ENCODE measurements at places on chromosomes 13 and 19. TPM values are rescaled to one million over a fixed set of nuclear protein-coding genes. Genes with fewer than 3 reads are reported as not detected.

Gene ZNF888
- total RNA-seq: 4.8 TPM

Gene ZNF560
- not detected for total RNA-seq

Gene ATXN8OS
- total RNA-seq: not detected

Gene SEMA6B
- total RNA-seq: 28.2 TPM

Gene CRB3
- not detected for total RNA-seq

Gene AXL
- total RNA-seq: 65.8 TPM

Gene VPS36
- 50.2 TPM for total RNA-seq

Gene ZNF536
- total RNA-seq: 43.2 TPM

Gene TEX101
- total RNA-seq: not detected

Gene ZNF728
- 4.0 TPM for total RNA-seq

Gene CLEC4M
- total RNA-seq: not detected

Gene CYP2A6
- not detected for total RNA-seq

- no peak for DNase-seq
Observed at GRCh38 chr13:87736849-87737385, 65.7 kb downstream of the SLITRK5 start.

DNA sequence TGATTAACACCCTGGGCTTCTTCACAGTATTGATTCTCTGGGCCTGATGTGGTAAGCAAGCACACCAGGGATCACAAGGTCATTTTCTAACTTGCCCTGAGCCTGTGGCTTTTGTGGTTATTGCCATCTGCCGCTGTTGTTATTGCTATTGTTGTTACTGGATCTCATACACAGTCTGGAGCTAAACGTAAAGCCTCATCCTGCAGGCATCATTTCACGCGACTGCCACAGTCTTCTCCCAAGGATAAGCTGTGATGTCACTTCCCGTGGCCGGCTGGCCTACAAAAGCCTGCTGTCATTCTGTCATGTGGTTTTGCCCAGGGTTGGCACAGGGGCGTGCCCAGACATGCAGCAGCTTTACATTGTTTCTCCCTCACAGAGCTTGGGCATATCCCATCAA, 154.0 kb upstream of the GPR12 start:
- no peak for DNase-seq

- no peak for DNase-seq
Observed at GRCh38 chr13:70856711-70857110, 748.5 kb upstream of the KLHL1 start.

GRCh38 chr19:6253954-6254733, 25.6 kb downstream of the MLLT1 start:
- DNase-seq: no peak

GRCh38 chr19:39299404-39299803, 3.2 kb downstream of the IFNL1 start:
- DNase-seq: no peak

DNA sequence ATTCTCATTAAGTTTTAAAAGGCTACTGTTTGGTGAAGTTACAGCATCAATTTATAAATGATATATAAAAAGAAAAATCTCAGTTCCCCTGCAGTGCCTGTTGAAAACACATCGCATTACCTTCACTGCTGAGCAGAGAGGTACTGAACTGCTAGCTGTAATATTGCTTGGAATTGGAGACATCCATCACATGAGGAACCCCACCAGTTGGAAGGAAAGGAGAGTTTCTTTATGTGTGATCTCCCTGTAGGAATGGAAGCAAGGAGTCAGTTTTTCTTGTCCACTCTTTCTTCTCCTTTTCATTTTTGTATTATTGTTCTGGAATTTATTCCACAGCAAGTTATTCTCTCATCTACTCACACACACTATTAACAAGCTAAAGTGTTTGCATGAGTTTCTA, 1586.0 kb upstream of the PRR20A start:
- DNase-seq: no peak

GRCh38 chr13:36341718-36342117, 4.5 kb downstream of the SPART start:
- DNase-seq: no peak

DNA sequence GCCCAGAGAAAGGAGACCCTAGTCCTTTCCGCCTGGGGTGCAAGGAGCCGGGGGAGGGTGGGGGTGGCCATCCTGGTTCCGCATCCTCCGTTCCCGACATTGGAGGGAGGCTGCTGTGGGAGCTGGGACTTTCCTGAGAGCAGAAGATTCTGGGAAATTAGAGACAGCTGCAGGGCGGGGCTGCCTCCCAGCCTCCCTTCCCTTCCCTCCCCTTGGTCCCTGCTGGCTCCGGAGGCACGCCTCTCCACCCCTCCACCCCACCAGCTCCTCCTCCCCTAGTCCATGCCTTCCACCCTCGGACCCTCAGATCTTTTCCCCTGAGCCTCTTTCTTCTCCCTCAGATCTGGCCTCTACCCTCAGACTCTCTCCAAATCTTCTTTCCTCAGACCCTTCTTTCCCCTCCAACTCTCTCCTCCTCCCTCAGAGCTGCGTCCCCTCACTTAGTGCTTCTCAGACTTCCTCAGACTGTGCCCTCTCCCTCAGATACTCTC, 3.1 kb upstream of the BCL3 start:
- DNase-seq: peak; percentile 88

GRCh38 chr13:79990048-79990447, 350.9 kb downstream of the SPRY2 start:
- DNase-seq: no peak

DNA sequence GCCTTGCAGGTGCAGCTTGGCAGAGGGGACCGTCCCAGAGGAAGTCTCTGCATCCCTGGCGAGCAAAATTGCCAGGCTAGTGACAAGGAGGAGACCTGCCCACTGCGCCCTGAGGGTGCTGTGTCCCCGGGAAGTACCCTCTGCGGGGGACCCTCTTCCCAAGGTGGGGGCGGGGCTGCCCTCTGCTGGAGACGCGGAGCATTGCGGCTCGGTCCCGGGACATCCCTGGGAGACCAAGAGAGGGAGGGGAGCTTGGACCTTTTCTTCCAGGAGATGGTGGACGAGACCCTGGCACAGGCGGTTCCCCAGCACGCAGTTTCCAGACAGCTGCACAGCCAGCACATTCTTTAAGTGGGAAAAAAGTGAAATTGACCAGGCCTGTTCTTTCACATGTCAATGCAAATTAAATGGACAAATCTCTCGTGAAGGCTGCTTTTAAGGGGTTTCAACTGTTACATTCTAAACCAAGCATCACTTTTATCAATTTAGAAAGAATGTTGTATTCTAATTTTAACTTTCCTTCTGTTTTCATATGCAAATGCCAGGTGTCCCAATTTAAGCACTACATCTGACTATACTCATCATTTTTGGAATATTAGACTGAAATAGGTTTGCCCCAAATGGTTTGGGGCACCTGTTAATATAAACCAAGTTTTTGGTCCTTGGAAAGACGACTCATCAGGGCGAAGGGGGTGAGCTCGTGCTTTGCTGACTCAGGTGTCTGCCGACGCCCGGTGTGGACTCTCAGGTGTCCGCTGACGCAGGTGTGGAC, 60.7 kb downstream of the MCF2L start:
- DNase-seq: no peak

DNA sequence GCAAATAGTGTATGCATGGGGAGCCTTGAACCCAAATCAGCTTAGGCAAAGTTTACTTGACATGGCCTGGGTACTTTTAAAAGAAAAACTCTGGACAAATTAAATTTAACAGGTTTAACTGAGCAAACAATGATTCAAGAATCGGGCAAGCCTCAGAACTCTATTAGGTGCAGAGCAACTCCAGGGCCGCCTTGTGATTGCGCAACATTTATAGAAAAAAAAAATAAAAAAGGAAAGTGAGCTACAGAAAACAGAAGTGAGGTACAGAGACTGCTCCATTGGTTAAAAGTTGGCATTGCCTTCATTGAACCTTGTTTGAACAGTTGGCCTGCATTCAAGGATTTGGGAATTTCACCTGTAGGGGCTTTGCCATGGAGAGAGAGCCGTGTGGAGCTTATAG, 421.0 kb upstream of the TSHZ3 start:
- no peak for DNase-seq

DNA sequence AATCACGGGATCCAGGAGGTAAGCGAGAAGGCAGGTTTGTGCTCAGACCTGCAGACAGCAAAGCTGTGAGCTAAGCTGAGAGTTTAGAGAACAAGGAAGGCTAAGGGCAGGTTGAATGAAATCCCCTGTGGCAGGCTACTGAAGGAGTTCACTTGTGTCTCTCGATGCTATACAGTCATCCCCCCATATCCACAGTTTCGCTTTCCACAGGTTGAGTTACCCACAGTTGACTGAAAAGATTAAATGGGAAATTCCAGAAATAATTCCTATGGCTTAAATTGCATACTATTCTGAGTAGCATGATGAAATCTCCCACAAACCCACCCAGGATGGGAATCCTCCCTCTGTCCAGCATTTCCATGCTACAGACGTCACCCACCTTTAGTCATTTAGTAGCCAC, 49.6 kb downstream of the ABCC4 start:
- no peak for DNase-seq

GRCh38 chr13:57558051-57558467, 73.5 kb upstream of the PCDH17 start:
- no peak for DNase-seq

DNA sequence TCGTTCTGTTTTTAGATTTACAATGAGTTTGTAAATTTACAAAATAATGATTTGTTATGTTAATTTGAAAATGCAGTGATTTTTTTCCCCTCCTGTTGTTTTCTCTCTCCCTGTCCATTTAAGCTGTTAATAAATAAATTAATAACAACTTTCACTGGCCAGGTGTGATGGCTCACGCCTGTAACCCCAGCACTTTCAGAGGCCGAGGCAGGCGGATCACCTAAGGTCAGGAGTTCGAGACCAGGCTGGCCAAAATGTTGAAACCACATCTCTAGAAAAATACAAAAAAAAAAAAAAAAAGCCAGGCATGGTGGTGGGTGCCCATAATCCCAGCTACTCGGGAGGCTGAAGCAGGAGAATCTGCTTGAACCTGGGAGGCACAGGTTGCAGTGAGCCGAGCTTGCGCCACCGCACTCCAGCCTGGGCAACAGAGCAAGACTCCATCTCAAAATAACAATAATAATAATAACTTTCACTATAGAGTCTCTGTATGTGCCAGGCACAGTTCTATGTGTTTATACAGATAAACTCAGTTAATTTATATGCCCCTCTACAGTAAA, 229.2 kb upstream of the ARGLU1 start:
- no peak for DNase-seq

DNA sequence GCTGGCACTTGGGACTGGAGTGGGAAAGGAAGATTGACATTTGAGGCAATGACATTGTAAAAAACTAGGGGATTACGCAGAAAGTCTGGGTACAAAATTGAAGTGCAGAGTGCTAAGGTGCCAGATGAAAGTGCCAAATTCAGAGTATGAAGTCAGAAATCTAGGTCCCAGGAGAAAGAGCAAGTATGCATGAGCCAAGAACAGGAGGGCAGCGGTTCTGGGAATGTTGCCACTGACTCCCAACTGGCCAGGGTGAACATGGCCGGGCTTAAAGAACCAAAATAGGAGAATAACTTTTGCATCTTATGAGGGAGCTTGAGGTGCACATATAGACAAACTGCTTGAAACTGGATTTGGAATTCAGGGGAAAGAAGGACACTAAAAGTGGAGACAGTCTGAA, 495.8 kb upstream of the KLF12 start:
- DNase-seq: no peak

DNA sequence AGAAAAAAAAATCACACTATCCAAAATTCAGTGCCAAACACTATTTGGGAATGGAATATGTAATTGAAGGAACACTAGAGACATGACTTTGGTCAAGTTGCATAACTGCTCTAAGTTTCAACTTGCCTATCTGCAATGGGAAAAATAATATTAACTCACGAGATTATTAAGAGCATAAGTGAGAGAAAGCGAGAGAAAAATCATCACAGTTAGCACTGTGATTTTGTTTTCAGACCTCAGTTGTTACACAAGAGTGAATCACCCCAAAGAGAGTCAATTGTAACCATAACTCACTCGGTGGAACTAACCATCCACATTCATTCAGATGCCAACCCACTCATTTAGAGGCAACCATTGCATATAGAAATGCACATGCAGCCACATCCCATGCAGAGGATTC, 147.1 kb downstream of the NHLRC3 start:
- DNase-seq: no peak

GRCh38 chr13:30418075-30418716, 4.1 kb upstream of the UBE2L5 start:
- no peak for DNase-seq

DNA sequence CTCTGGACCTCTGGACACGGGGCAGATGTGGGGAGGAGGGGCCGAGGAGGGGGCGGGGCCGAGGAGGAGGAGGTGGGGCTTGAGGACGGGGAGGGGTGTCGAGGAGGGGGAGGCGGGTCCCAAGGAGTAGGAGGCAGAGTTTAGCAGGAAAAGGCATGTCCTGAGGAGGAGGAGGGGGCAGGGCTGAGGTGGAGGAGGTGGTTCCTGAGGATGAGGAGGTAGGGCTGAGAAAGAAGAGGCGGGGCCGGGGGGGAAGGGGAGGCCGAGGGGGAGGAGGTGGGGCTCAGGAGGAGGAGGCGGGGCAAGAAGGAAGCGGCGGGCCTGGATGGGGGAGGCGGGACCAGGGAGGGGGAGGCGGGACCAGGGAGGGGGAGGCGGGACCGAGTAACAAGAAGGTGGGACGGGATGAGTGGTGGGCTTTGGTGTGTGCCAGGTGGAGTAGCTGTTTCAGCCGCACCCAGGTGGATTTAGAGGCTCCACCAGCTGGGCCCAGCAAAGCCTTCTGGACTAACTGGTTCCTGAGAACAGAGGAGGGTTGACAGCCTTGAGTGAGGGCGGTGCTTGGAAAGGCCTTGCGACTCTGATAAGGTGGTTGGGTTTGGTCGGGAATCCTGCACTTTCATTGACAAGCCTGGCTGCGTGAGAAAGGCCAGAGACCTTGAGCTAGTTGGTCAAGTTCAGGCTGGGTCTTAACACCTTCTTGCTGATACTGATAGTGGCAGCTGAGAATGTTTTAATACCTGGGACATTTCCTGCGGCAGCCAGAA, 7.7 kb downstream of the TECR start:
- peak; percentile 81 for DNase-seq

- no peak for DNase-seq
Observed at GRCh38 chr19:16591803-16592556, 19.8 kb upstream of the SLC35E1 start.

- DNase-seq: no peak
Observed at GRCh38 chr13:79883216-79883615, 402.3 kb downstream of the NDFIP2 start.

GRCh38 chr19:48645620-48646000, 377 bp downstream of the CA11 start:
- no peak for DNase-seq

- DNase-seq: no peak
Observed at GRCh38 chr19:53880711-53881481, 1.1 kb upstream of the PRKCG start.

- no peak for DNase-seq
Observed at GRCh38 chr13:83761631-83762030, 120.6 kb downstream of the SLITRK1 start.

DNA sequence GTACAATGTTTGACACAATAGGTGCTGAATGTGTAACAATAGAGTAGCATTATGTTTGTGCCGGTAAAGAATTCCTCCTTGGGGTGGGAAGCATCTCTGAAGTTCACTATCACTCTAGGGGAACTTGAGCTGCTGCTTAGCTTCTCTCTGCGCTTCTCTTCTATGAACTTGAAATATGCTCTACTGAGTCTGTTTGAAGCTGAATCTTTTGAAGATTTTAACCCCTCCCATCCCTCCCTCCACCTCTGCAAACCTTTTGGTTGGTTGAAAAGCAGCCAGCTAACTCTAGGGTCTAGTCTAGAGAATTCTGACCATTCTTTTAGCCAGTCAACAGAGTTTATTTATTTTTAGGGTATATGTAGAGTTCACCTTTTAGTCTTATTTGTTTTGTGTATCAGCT, 2.5 kb downstream of the PCCA start:
- no peak for DNase-seq

- DNase-seq: no peak
Observed at GRCh38 chr13:52053460-52053859, 29.0 kb downstream of the UTP14C start.
